MCF 10A (cell line): ENCODE measurements at places on chromosomes 4 and X.

DNA sequence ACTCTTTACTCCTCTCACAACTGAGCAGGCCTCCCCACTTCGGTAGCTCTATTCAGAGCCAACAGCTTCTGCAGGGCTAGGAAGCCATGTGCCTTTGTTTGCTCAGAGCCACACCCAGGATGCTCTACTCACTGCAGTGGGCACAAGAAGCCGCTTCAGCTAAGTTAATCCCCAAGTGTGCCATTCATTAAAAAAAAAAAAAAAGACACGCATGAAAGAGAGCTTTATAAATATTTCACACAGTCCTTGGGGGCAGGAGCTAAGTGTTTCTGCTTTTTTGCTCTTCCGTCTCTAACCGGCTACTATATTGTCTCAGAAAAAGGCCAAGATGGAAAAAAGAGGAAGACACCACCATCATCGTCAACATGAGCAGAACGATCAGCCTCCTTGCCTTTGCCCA, 8.1 kb downstream of the CRMP1 start:
- no peaks in the 10 kb centered on the region for H3K36me3 ChIP-seq
- no peaks in the 10 kb centered on the region for H3K27me3 ChIP-seq
- no peak for DNase-seq
- no peaks in the 10 kb centered on the region for H3K4me1 ChIP-seq
- H3K27ac ChIP-seq, result no peak overlapping the region
- no peak overlapping the region for H3K4me3 ChIP-seq

- no peaks in the 10 kb centered on the region for H3K27me3 ChIP-seq
- peak; percentile 78 for DNase-seq
- peak overlapping the region; percentile 59 for H3K4me3 ChIP-seq
- H3K36me3 ChIP-seq, result peaks cover 6% of the 10 kb centered on the region
- H3K27ac ChIP-seq, result peak overlapping the region; percentile 53
- H3K4me1 ChIP-seq, result peaks cover 43% of the 10 kb centered on the region
These were observed 27.6 kb upstream of the CFAP299 start for GRCh38 chr4:80307774-80308465.

DNA sequence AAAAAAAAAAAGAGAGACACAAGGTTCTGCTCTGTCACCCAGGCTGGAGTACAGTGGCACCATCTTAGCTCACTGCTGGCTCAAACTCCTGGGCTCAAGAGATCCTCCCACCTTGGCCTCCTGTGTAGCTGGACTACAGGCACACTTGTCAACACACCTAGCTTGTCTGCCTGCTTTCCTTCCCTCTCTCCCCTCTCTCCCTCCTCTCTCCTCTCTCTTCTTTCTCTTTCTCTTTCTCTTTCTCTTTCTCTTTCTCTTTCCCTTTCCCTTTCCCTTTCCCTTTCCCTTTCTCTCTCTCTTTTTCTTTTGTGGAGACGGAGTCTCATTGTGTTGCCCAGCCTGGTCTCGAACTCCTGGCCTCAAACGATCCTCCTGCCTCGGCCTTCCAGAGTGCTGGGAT, 132.1 kb downstream of the DIPK2B start:
- DNase-seq, result no peak
- peak overlapping the region; percentile 20 for H3K27ac ChIP-seq
- peaks cover 8% of the 10 kb centered on the region for H3K4me1 ChIP-seq
- peaks cover 34% of the 10 kb centered on the region for H3K36me3 ChIP-seq
- H3K27me3 ChIP-seq, result no peaks in the 10 kb centered on the region
- no peak overlapping the region for H3K4me3 ChIP-seq

DNA sequence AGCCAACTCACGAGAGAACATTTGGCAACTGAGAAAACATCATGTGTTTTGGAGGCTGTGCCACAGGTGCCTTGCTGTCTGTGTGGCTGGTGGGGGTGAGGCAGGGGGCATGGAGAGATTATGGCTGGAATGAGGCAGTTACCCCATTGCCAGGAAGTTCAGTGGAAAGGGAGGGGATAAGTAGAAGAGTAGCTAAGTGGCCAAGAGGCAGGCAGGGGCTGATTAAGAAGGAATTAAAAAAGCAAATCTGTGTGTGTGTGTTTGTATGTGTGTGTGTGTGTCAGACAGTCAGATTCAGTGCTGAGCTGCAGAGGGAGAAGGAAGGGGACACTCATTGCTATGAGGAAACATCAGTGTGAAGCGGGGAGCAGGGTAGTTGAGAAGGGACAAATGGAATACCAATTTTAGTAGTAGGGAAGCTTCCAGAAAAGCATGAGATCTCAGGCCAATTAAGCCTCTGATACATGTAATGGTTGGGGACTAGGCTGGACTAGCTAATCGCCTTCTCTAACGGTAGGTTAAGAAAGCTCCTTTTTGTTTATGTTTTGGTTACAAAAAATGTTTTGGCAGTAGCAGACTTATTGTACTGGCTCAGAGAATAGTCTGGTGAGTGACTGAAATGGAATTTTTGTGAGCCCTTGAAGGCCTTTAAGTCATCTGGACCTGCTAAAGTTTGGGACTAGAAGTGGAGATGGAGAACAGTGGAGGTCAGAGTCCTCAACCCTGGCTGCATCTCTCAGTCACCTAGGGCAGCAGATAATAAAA, 18.5 kb downstream of the TMEM164 start:
- no peak overlapping the region for H3K27ac ChIP-seq
- H3K27me3 ChIP-seq, result no peaks in the 10 kb centered on the region
- peak; percentile 34 for DNase-seq
- peaks cover 32% of the 10 kb centered on the region for H3K36me3 ChIP-seq
